Femur (tissue), 1 donor: ENCODE measurements at places on chromosomes 1 and 21.

DNA sequence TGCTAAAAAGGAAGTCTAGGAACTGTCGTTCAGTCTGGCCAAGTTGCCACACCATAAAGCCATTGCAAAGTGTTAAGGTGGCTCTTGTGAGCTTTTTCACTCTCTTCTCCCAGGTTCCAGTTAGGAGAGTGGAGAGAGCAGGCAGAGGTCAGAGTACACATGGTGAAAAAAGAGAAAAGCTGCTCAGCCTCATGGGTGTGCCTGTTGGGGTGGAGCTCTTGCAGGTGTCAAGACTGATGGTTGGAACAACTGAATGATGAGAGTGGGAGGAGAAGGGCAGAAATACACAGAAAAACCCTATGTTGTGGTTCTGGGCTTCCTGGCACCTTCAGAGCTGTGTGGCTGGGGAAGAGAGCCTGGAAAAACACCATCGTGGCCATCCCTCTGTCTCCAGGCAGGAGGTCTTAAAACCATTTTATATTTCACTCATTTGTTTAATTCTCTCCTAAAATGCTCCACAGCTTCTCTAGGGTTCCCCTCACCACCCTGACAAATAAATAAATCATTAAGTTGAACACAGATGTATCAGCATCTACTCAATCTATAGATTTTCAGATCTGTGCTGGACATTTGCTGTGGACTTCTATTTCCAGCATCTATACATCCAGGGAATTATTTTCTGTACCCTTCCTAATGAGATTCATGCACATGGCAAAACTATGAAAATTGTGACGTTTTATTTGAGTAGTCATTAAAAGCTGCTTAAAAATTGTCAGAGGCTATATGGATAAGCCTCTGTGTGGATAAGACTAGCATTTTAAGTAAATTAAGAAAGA is 17.5 kb downstream of the UBASH3A start:
- DNase-seq, result no peak

GRCh38 chr1:7127322-7128075 is 342.2 kb downstream of the CAMTA1 start:
- no peak for DNase-seq

DNA sequence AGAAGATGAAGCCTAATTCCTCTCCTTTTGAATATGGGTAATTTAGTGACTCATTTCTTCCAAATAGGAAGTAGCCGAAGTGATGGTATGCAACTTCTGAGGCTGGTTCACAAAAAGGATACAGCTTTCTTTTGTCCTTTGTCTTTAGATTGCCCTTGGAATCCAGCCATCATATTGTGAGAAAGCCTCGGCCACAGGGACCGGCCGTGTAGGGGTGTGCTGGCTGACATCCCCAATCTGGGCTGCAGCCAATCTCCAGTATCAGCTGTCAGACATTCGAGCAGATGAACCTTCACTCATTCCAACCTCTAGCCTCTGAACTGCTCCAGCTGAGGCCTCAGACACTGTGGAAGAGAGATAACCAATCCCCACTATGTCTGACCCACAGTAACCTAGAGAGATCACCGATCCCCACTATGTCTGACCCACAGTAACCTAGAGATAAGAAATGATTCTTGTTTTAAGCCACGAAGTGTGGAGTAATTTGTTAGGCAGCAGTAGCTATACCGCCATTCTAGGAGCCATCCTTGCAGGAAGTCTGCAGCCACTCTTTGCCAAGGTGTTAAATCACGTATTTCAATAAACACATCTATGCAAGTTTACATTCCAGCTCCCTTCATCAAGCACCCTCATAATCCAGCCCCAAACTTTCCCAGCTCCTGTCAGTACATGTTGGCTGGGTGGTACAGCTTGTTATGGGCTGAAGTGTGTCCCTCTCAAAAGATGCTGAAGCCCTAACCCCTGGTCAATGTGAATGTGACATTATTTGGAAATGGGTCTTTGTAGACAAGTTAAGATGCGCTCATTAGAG is 2.9 kb upstream of the DIP2A start:
- DNase-seq, result peak; percentile 47

- DNase-seq, result no peak
Observed at GRCh38 chr1:201375169-201375568, 2.3 kb downstream of the TNNT2 start.

GRCh38 chr21:41249476-41249875 is 67.1 kb upstream of the FAM3B start:
- no peak for DNase-seq

DNA sequence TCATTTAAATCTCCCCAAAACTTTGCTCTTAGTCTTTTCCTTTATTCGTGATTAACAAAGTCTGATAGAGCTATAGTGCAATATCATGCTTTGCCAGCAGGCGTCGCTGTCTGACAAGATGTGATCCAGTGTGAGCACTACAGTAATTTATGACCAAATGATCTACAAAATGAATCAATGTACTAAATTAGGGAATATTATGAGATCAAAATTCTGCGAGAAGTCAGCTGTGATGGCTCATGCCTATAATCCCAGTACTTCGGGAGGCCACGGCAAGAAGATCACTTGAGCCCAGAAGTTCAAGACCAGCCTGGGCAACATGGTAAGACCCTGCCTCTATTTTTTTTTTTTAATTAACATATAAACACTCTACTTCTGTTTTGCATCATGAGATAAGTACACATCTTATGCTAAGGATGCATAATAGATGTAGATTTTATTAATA is 3.6 kb upstream of the SPSB1 start:
- peak; percentile 71 for DNase-seq

DNA sequence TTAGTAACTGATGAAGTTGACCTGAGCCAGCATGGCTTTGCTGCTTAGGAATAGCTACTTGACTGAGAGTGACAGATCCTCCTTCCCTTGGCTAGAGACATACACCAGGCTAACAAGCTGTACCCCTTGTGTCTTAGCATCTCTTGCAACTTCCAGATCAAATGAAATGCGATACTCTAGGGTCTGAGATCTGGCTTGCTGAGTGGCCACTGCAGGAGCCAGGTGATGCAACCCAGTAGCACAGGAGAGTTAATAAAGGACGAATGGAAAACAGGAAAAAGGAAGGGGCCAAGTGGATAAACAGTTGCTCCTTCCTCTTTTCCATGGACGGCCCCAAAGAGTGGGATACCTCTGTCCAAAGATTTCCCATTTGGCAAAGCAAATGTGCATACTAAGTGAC is 38.2 kb downstream of the ASTN1 start:
- no peak for DNase-seq

DNA sequence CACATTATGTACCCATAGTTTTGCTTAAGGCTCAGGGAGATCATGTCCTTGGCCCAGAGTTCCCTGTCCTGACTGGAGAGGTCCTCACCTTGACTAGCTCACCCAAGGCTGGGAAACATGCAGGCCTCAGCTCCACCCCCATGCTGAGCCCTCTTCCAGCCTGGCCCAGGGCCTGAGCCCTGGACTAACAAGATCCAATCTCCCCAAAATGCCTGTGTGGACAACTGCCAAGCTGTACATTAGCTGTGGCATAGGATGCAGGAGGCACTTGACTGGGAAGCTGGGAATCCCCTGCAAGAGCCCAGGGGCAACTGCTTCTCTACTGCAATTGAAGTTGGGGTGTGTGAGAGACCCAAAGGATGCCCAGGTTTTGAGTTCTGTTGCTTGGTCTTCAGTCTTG is 2.1 kb downstream of the LINGO4 start:
- DNase-seq, result no peak

GRCh38 chr1:194175251-194175650 is 988.8 kb upstream of the B3GALT2 start:
- no peak for DNase-seq

GRCh38 chr1:118937413-118938072 is 50.6 kb downstream of the TBX15 start:
- DNase-seq, result no peak

DNA sequence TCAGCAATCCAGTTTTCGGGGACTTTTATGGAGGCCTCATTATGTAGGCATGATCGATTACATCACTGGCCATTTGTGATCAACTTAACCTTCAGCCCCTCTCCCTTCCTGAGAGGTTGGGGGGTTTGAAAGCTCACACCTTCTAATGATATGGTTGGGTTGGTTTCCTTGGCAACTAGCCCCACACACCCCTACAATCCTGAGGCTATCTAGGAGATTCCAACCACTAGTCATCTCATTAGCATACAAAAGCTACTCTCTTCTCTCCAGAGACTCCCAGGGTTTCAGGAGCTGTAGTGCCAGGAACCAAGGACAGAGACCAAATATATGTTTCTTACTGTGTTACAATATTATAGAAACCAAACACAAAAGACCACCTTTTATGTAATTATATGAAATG is 35.2 kb upstream of the ZNF326 start:
- DNase-seq, result no peak

DNA sequence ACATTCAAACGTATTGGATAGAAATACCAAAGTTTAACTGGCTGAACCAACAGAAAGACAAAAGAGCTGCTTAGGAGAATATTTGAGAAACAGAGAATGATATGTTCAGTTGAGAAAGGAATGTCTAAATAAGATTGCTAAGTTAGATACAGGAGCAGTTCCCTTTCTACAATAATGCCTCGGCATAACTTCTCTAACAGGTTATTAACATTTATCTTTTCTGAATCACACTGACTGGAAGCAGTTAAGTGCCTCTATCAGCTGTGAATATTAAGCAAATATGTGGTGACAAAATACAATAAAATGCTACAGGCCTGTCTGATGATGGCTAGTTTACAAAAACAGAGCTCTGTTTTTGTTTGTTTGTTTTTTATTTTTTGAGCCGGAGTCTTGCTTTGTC is 121.9 kb downstream of the KCNK1 start:
- DNase-seq, result no peak

DNA sequence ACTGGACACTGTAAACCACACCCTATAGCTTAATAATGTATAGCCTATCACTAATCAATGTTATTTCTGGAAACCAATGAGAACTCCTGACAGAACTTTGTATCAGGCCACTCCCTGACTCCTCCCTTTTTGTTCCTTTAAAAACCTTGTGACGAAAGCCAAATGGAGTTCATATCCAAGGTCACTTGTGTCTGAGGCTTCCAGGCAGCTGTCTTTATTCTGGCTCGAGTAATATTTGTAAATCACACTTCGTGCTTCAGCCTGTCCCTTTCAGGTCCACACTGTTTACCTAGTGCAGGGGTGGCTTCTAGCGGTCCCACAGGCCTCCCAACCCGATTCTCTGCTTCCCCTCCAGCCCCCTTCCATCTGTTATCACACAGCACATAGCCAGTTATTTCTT is 16.2 kb upstream of the CAPN9 start:
- no peak for DNase-seq

GRCh38 chr1:214404571-214405213 is 123.7 kb downstream of the SMYD2 start:
- DNase-seq, result no peak

- no peak for DNase-seq
Observed at GRCh38 chr1:63669151-63669961, 76.1 kb downstream of the PGM1 start.

GRCh38 chr1:238324211-238324864 is 433.6 kb upstream of the ZP4 start:
- no peak for DNase-seq

DNA sequence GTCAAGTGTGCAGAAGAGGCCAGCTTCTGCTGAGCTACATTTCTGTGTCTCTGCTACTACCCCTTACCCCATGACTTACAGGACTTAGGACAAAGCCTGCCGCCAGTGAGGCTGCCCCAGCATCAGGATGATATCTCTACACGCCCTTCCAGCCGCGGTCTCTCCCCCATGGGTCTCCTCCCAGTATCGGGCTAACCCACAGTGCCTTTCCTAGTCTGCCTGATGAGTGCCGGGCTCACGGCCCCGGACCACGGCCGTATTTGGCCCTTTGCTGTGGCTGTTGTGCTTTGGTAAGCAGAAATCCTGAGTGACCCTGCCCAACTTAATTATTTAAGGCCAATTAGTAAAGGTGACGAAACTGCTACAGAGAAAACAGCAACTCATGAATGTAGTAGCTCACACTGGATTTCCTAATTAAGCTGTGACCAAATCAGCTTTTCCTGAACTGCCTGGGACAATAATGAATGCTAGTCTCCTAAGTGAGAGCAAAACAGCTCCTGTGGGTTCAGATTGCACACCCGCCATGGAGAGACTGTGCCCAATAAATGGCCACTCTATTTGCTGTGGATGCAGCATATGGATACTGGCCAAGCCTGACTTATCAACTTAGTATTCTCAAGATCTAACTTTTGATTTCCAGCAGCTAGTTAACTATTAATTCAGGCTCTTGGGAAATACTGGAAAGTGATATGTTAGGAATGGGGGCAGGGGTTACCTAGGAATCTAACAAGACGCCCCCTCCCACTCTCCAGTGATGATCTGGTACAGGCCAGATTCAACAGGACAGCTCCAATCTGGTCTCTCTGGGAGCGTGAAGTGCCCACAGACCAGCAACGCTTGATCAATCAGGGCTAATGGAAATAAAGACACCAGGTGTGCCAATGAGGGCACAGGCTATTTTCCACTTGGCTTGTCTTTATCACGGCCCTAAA is 123.3 kb upstream of the IFFO2 start:
- no peak for DNase-seq

DNA sequence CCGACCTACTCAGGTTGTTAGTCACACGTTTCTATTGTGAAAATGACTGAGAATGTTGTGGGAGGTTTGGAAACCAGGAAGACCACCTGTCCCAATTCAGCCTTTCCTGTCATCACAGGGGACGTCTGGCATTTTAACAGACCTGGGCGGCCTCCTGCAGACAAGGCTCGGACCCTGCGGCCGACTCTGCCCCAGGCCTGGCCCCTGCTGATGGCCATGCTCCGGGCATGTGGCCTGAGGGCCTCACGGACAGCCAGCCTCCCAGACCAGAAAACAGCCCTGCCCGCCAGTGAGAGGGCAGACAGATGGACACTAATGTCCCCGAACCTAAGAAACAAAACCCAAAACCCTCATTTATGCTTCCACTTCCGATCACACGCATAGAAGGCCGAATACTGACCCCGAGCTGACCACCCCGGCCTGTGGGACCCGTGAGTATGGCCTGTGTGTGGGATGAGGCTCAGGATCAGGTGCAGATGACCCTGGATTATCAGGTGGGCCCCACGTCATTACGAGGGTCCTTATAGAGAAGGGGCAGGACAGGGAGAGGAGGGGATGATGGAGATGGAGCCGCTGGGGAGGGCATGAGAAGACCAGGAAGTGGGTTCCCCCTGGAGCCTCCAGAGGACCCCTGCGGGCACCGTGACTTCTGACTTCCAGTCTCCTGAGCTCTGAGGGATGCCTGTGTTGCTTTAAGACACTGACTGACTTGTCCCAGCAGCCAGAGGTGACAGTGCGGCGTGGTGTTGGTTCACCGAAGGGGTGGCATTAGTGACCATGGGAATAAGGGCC is 9.6 kb downstream of the COL18A1 start:
- DNase-seq, result no peak

DNA sequence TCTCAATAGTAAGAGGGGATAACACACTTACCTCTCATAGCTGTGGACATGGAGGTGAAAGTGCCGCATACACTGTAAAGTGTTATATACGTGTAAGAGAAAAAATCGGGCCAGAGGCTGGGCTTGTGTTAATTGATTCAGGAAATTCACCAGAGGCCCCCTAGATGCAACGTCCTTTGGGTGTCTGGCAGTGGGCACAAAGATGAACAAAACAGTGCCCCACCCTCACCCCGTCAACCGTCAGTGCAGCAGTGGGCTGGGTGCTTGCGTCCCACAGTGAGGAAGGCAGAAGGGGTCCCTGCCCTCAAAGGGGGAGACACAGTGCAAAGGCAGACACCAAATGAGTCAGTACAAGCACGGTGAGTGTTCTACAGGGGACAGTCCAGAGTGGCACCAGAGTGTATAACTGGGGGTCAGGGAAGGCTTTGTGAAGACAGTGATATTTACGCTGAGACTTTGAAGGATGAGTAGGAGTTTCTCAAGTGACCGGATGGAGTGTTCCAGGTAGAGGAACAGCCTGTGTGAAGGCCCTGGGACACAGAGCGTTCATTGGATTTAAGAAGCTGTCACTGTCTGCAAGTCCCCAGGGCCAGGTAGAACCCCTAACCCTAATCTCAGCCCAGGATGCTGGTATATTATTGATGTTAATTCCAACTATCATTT is 6.6 kb upstream of the MTFR1L start:
- DNase-seq, result no peak
